ENCODE measurements at places on chromosomes 7 and 10. TPM values are rescaled to one million over a fixed set of nuclear protein-coding genes. Genes with fewer than 3 reads are reported as not detected.

- DNase-seq = no peak
These were observed 172.8 kb downstream of the TAX1BP1 start for GRCh38 chr7:27912751-27913150.

GRCh38 chr10:130807096-130807495, 504.4 kb downstream of the TCERG1L start:
- DNase-seq = no peak

DNA sequence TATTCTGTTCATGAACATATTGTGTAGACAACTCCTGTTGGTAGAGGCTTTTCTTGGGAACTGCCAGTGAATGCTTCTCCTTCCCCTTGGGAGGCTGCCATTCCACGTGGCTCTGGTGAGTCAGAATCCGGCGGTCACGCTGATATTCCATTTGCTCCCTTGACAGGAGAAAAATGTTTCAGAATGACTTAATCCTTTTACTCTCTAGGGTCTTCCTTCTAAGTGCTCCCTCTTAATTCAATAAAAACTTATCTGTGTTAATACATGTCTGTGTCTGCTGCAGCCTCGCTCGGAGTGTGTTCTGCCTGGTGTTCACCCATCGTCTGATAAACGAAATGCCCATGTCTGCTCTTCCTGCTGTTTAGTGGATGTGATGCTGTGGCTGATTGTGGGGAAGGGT, 278.6 kb downstream of the ARHGAP12 start:
- no peak for DNase-seq

GRCh38 chr7:158742065-158742821, 37.6 kb upstream of the NCAPG2 start:
- no peak for DNase-seq

DNA sequence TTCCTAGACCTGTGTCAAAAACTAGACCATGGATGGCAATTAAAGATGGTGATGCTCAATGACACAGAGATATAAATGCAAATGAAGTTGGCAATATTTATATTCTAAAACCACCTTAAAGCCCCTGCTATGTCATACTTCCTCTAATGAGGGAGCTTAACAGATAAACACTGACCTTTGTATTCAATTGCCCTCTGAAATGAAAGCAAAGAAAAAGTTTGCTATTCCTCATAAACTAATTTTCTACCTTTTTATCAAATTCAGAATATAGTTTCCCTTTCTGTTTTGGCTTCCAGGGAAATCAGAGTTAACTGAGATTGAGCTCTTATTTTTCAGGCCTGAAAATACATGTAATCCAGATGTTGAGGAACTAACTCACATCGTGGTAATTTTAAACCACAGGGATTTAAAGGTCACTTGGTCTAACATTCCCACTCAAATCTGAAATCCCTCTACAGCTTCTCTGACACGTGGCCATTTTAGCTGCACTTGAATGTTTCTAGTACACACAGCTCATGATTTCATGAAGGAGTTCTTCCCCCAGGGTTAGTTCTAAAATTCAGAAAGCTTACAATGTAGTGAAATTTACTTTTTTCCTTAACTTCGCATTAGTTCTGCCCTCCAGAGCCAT, 37.9 kb upstream of the ABCB5 start:
- no peak for DNase-seq

- no peak for DNase-seq
These were observed 32.5 kb upstream of the ZNF32 start for GRCh38 chr10:43681220-43681619.

- DNase-seq = no peak
These were observed 2.2 kb downstream of the BBIP1 start for GRCh38 chr10:110916554-110917346.

GRCh38 chr7:87046456-87046855, 13.0 kb downstream of the ELAPOR2 start:
- no peak for DNase-seq

Gene EIF3B
- total RNA-seq = 167 TPM

Gene TEX36
- not detected for total RNA-seq

Gene IDI2
- not detected for total RNA-seq

All from neural progenitor cell (in vitro differentiated cells).